Activated CD8-positive, alpha-beta T cell treated with anti-CD3 and anti-CD28 coated beads, Interleukin-2, amount 10 ng/mL, durations not matched to agents 7 days and 5 days (primary cell): ENCODE measurements at places on chromosomes 3 and 15.

DNA sequence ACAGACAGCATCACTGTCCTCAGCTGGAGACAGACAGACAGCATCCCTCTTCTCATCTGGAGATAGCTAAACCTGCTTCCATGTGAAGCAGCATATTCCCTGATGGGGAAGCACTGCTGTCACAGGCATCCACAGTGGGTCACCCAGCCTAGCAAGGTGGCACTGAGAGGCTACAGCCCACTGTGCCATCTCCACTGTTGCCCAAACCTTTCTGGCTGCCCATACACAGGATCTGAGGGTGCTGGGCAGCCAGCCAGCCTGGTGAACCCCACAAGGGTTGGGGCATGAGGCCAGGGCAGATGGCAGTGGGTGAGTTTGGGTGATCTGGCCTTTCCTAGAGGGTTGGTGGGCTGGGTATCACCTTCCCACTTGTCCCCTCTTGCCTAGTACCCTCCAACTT is 11.7 kb downstream of the CHST13 start:
- no peaks in the 10 kb centered on the region for H3K36me3 ChIP-seq
- no peak overlapping the region for H3K4me3 ChIP-seq
- no peak for DNase-seq

GRCh38 chr3:145704020-145704419 is 457.0 kb downstream of the PLOD2 start:
- no peak for DNase-seq
- no peak overlapping the region for H3K27ac ChIP-seq
- H3K4me1 ChIP-seq: no peaks in the 10 kb centered on the region
- no peaks in the 10 kb centered on the region for H3K27me3 ChIP-seq
- no peaks in the 10 kb centered on the region for H3K36me3 ChIP-seq
- no peak overlapping the region for H3K4me3 ChIP-seq

GRCh38 chr3:39189959-39190269 is 2.5 kb downstream of the XIRP1 start:
- H3K4me3 ChIP-seq: no peak overlapping the region
- peak; percentile 67 for DNase-seq
- H3K27me3 ChIP-seq: no peaks in the 10 kb centered on the region
- H3K36me3 ChIP-seq: no peaks in the 10 kb centered on the region

GRCh38 chr3:176351408-176351807 is 845.9 kb downstream of the TBL1XR1 start:
- no peak overlapping the region for H3K27ac ChIP-seq
- H3K36me3 ChIP-seq: no peaks in the 10 kb centered on the region
- DNase-seq: no peak
- H3K4me3 ChIP-seq: no peak overlapping the region
- no peaks in the 10 kb centered on the region for H3K27me3 ChIP-seq
- no peaks in the 10 kb centered on the region for H3K4me1 ChIP-seq

DNA sequence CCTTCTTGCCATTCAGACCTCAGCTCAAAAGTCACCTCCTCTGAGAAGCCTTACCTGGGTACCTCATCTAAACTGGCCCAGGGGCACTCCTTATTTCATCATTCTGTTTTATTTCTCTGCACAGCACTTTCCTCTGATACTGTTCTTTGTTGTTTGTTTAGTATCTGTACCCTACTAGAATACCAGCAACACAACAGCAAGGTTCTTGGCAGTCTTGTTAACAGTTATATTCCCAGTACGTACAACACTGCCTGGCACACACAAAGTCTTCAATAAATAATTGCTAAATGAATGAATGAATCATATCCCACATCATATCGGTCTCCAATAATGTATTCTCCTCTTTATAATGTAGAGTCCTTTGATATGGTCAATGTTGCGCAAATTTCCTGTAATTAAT is 188.1 kb downstream of the FOXP1 start:
- no peak for DNase-seq
- H3K36me3 ChIP-seq: peaks cover 6% of the 10 kb centered on the region

DNA sequence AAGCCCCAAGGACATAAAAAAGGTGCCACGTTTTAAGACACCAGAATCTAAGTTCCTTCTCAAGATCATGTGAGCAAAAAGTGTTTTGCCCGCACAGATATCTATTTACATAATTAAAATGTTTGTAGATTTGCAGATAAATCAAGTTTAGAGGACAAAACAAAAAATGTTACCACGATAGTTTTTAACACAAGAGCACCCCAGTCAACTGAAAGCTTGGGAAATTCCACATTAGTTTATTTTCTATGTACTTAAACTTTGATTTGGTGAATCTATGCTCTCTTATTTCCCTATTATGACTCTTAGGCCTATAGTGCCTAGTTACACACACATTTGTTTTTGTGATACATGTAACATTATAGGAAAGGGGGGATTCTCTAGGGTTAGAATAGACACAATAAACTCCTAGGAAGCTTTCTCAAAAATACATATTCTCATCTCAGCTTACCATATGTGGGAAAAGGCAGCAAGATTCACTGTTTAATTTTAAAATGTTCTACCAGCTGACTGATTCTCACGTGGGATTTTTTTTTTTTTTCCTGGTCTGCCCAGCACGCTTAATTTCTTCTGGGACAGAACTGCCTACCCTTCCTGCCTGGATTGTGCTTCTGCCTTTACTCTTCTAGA is 8.4 kb upstream of the LEKR1 start:
- H3K36me3 ChIP-seq: peaks cover 25% of the 10 kb centered on the region
- H3K27me3 ChIP-seq: no peaks in the 10 kb centered on the region
- DNase-seq: no peak

- peaks cover 13% of the 10 kb centered on the region for H3K27me3 ChIP-seq
- H3K36me3 ChIP-seq: no peaks in the 10 kb centered on the region
- peaks cover 4% of the 10 kb centered on the region for H3K4me1 ChIP-seq
- no peak overlapping the region for H3K4me3 ChIP-seq
Measured at GRCh38 chr3:190504354-190505125, 9.3 kb upstream of the IL1RAP start.

- no peaks in the 10 kb centered on the region for H3K27me3 ChIP-seq
- peaks cover 11% of the 10 kb centered on the region for H3K36me3 ChIP-seq
- H3K4me3 ChIP-seq: peak overlapping the region; percentile 86
- peak overlapping the region; percentile 80 for H3K27ac ChIP-seq
Measured at GRCh38 chr15:65287520-65287855, 805 bp upstream of the PARP16 start.

- peak overlapping the region; percentile 77 for H3K27ac ChIP-seq
- H3K4me1 ChIP-seq: peaks cover 41% of the 10 kb centered on the region
- peaks cover 67% of the 10 kb centered on the region for H3K36me3 ChIP-seq
- H3K4me3 ChIP-seq: peak overlapping the region; percentile 90
- H3K27me3 ChIP-seq: no peaks in the 10 kb centered on the region
- DNase-seq: no peak
Measured at GRCh38 chr3:152272771-152273242, 4.1 kb downstream of the MBNL1 start.

- peaks cover 4% of the 10 kb centered on the region for H3K27me3 ChIP-seq
- no peak overlapping the region for H3K27ac ChIP-seq
- no peak overlapping the region for H3K4me3 ChIP-seq
- no peaks in the 10 kb centered on the region for H3K4me1 ChIP-seq
- no peak for DNase-seq
- no peaks in the 10 kb centered on the region for H3K36me3 ChIP-seq
Measured at GRCh38 chr15:31567861-31568260, 241.2 kb downstream of the KLF13 start.

DNA sequence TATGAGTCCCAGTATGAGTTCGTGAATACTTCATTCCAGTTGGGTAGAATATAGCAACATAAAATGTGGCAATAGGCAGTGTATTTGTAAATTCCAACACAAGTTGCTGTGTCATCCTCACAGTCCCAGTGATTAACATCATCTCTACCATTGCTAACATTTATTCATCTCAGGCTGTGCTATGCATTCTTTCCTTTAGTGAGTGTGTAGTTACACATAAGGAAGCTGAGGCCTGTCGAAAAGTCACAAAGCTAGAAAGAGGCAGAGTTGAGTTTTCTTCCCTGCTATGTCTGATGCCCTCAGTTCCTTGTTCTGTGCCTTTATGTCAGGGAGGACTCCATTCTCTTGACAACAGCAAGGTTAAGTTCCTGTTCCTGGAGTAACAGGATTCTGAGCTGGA is 96.4 kb downstream of the FNDC3B start:
- no peaks in the 10 kb centered on the region for H3K27me3 ChIP-seq
- H3K4me1 ChIP-seq: peaks cover 54% of the 10 kb centered on the region
- no peak overlapping the region for H3K4me3 ChIP-seq
- no peak for DNase-seq
- no peak overlapping the region for H3K27ac ChIP-seq
